KG1 (cell line): ENCODE measurements at places on chromosomes 1 and 21.

DNA sequence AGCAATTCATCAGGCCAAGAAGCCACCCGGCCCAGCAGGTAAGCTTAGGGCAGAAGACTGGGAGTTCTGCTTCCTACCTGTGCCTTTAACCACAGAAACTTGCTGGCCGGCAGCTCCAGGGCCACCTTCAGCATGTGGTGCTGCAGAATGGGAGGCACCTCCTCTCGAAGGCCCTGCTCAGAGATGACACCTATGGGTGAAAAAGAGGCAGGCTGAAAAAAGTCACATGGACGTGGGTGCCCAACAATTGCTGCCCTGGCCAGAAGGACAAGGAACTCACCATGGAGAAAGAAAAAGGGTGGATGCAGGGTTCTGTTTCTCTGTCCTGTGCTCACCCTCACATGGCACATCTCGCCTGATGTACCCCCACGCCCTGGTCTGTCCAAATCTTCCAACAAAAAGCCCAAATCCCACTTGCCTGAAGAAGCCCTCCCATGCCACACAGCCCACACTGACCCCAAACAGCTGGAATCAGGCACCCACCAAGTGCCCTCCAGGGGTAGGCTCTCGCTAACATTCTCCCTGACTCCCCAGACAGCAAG lies 33.0 kb downstream of the URB1 start:
- DNase-seq: no peak

DNA sequence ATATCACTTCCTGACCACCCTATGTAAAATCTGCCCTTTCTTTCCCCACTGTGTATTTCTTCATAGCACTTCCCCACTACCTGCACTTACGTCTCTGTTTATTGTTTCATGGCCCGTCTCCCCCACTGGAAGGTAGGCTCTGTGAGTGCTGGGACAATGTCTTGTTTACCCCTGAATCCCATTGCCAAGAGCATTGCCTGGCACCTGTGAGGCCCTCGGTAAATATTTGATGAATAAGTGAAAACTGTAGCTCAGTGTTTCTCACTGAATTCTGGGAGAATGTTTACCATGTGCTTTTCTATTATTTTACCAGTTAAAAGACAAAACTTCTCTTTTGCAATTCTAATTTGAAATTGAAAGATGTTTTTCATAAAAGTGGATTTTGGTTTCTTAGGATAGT lies 11.8 kb downstream of the NFASC start:
- DNase-seq: no peak

GRCh38 chr1:94554580-94554979 lies 13.0 kb upstream of the F3 start:
- DNase-seq: no peak

DNA sequence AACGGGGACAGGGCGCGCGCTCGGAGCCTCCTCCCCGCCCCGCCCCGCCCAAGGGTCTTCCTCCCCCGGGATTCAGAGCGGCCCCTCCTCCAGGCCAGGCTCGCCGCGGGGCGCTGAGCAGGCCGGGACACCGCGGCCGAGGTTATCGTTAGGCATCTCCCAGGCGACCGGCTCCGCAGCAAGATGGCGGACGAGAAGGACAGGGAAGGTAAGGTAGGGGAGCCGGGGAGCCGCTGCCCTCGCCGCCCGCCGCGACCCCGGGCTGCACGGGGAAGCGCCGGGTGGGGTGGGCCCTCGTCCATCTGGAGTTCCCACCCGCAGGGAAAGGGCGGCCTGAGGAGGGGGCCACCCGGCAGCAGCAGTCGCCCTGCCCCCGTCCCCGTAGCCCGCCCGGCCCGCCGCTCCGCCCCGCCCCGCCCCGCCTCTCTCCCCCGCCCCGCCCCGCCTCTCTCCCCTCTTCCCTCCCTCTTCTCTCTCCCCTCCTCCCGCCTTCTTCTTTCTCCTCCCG lies 105.9 kb upstream of the HNRNPU start:
- DNase-seq: no peak

GRCh38 chr1:230288641-230289349 lies 137.3 kb downstream of the PGBD5 start:
- no peak for DNase-seq

GRCh38 chr1:75764057-75764655 lies 21.9 kb upstream of the RABGGTB start:
- no peak for DNase-seq

DNA sequence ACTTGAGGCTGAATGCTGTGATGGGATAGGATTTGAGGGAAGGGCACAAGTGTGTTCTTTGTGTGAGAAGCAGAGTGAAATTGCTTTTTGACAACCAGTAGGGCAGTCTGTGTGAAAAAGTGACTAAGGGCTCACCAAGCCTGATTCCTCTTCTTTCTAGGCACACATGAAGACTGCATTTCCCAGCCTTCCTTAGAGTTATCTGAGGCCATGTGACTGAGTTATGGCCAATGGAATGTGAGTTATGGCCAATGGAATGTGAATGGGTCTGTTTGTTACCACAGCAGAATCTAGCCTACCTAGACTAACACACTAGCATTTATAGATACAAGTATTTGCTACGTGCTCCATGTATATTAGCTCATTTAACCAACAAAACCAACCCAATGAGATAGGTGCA lies 35.3 kb upstream of the DIRAS3 start:
- no peak for DNase-seq

DNA sequence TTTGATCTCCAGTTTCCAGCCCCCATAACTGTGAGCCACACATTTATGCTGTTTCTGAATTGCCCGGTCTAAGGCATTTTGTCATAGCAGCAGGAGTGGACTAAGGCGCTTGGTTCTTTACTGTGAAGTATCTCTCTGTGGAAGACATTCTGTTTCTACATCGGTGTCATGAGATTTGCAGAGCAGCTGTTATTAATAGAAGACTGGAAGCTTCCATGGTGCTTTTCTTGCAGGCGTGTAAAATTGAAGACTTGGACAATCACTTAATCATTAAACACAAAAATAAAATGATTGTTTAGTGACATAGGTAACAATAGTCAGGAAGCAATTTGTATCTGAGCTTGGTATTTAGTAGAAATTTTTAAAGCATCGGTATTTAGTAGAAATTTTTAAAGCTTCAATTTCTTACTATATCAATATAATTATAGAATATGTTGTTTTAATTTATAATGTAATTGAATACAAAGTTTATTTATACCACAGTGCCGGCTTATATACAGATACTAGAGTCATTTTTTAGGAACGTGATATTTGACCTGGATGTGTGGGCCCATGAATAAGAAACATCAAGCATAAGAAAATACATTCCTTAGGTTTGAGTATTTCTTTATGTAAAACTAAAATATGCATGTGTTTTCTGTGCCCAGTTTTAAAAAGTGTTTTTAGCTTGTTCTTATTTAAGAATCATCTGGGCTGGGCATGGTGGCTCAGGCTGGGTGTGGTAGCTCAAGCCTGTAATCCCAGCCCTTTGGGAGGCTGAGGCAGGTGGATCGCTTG lies 60.6 kb upstream of the COL6A1 start:
- DNase-seq: no peak

DNA sequence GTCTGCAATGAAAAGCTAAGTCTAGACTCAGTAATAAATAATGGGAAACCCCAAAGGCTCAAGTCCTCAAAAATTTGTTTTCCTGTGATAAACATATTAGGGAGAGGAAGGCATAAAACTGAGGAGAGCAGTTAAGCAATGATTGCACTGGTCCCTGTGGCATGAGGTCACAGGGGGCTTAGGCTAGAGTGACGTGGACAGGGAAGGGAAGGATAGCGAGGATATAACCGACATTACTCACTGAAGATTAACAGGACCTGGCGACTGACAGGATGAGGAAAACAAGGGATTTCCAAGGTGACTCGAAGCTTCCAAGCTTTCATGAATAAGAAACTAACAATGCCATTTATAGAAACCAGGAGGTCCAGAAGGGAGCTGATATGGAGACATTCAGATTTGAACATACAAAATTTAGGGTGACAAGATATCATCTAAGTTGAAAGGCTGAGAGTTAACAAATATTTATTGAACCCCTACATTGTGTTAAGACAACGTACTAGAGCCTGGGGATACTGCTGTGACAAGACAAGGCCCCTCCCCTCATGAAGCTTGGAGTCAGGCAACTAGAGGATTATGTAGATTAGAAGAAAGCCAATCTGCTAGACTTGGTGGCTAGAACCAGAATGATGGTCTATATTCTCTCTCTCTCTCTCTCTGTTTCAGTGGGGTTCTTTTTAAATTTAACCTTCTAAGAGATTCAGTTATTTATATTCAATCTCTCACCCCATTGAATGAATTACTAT lies 33.2 kb upstream of the PKN2 start:
- no peak for DNase-seq
